ENCODE measurements at places on chromosomes 12 and 14.
A peak's percentile ranks its signal among the peaks of the same experiment; 100 is the strongest.

DNA sequence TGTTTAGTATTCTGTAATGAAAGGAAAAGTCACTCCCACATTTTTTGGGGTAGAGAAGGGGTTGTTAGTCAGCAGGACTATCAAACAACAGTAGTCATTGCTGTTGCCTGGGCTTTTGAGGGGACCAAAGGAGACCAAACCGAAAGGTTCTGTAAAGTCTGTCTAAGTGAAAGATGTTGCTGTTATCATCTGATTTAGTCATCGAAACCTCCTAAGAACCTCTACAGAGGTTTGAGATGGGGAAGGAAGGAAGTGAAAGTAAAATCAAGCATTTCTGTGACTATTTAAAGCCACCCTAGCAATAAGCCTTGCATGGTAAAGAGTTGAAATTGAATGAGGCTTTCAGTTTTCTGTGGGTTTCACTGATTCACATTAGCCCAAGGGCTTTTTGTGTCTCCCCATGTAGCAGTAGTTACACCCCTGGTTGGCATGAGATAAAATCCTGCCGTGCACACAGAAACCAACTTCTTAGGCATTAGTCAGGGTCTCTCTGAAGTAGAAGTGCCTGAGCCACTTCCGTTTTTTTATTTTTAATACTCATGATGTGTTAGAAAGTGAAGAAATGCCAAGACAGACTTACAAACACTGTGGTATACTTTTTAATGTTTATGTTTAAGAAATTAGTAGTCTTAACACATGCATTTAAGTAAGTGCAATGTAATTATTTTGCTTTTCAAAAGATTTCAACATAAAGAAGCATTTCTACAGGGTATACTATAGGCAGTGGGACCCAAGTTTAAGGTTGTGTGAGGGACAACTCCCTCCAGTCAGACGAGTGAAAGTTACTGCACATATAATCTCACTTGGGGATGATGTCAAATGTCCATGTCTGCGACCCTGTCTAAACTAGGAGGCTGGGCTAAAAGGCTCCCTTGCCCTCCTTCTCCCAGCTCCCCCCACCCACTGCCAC lies 50.4 kb downstream of the DYRK2 start:
- peak; percentile 18 for DNase-seq

DNA sequence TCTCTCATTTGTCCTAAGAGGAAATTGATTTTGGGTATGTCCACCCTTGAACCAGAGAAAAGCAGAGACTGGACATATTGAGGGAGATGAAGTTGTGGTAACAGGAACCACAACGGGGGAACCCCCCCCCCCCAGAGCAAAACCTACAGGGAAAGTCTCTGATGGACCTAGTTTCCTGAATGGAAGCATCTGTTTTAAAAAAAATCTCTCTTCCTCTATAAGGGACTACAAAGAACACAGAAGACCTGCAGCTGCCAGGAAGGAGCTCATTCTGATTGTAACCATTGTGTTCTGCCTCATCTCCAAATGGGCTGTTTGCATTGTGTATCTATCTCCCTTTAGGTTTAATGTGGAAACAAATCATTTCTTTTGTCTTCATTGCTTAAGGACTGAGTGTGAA lies 13.4 kb downstream of the C1S start:
- no peak for DNase-seq

DNA sequence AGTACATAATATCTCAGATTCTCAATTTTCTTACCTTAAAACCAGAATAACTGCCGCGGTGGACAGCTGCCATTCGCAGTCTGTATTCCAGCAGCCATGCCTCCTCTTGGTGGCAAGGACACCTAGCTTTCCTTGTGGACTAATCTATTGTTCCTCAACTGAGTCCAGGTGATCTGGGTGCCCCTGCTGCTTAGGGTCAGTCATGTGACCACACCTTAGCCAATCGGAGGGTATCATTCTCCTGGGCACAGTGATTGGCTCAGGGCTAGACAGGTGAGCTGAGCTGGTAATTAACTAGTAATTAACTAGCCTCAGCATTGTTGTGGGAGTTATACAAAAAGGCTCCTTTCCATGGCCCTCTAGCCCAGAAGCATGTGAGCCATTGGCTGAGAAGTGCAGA lies 55.0 kb downstream of the RIMBP2 start:
- DNase-seq: no peak

GRCh38 chr12:97177481-97177880 lies 270.4 kb downstream of the NEDD1 start:
- DNase-seq: no peak

DNA sequence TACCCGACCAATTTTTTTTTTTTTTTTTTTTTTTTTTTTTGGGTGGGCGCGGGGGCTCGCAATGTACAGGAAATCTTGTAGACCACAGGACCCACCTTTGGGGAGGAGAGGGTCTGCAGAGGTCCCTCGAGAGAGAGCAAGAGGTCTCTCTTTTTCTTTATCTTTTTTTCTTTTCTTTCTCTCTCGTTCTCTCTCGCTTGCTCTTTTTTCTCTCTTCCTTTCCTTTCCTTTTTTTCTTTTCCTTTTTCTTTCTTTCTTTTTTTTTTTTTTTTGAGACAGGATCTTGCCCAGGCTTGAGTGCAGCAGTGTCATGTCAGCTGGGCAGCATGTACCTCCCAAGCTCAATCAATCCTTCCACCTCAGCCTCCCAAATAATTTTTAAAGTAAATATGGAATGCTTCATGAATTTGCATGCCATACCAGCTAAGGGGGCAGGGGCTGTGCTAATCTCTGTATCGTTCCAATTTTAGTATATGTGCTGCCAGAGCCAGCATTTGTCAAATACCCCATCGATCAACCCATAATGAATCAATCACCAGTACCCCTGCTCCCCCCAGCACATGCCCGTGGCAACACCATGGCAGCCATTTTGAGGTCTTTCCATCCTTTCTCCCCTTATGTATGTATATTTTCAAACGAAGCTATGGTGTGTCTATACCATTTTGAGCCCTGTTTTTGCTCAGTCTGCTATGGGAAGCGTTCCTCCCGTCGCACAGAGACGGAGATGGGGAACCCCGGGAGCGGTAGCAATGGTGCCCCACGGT lies 9.3 kb downstream of the PAPLN start:
- DNase-seq: no peak

- no peak for DNase-seq
Observed at GRCh38 chr14:94767321-94767878, 2.5 kb downstream of the GSC start.

- no peak for DNase-seq
Observed at GRCh38 chr12:115166698-115167315, 482.8 kb upstream of the TBX3 start.

- DNase-seq: no peak
Observed at GRCh38 chr12:8844665-8845064, 22.2 kb downstream of the A2ML1 start.

DNA sequence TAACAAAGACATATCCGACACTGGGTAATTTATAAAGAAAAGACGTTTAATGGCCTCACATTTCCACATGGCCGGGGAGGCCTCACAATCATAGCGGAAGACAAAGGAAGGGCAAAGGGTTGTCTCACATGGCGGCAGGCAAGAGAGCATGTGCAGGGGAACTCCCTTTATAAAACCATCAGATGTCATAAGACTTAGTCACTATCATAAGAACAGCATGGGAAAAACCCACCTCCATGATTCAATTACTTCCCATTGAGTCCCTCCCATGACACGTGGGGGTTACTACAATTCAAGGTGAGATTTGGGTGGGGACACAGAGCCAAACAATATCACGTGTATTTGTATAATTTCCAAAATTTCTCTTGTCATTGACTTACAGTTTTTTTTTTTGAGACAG lies 5.5 kb upstream of the LMNTD1 start:
- DNase-seq: no peak

DNA sequence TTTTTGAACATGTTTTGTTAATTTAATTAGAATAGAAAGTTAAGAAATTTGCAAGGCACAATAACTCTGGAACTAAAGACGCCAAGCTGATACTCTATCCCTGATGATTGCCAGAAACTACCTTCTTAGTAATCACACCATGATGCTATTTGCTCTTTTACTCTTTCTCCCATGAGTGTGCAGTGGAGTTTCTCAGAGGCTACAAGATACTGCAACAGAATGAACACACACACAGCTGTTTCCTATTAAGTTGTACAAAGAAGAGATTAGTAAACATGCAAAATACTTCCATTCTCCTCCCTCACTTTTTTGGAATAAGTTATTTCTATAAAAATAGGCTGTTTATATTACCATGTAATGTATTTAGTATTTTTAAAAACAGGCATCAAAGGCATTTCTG lies 1367.5 kb downstream of the AACS start:
- no peak for DNase-seq

- no peak for DNase-seq
Observed at GRCh38 chr12:87930627-87931026, 98.6 kb downstream of the C12orf50 start.

- no peak for DNase-seq
Observed at GRCh38 chr12:58368001-58368400, 426.6 kb downstream of the ATP23 start.

- DNase-seq: peak; percentile 31
Observed at GRCh38 chr12:32134101-32134888, 27.6 kb downstream of the BICD1 start.

GRCh38 chr12:132206046-132206434 lies 61.8 kb downstream of the NOC4L start:
- DNase-seq: no peak

DNA sequence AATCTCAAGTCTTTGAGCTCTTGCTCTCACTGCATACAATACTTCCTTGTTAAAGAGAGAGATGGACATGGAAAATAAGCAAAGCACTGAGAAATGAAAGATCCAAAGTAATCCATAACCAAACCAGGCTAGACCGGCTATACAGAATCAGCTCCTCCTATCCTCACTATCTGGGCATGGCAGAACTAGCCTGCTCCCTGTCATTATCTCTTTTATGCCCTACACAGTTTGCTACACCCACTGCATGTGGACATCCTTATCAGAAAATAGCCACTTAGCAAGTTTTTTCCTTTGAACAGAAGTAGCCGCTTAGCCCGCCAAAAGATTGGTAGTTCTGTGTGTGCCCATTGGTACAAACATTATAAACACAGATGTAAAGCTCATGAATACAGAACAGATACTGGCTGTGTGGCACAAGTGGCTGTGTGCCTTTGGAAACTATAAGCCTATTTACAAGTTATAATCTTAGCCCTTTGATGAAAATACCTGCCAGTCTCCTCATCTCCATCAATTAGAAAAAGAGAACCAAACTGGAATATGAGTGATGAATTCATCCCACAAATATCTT lies 34.7 kb downstream of the SPTB start:
- no peak for DNase-seq

GRCh38 chr12:7058850-7059395 lies 1.6 kb upstream of the C1S start:
- no peak for DNase-seq

DNA sequence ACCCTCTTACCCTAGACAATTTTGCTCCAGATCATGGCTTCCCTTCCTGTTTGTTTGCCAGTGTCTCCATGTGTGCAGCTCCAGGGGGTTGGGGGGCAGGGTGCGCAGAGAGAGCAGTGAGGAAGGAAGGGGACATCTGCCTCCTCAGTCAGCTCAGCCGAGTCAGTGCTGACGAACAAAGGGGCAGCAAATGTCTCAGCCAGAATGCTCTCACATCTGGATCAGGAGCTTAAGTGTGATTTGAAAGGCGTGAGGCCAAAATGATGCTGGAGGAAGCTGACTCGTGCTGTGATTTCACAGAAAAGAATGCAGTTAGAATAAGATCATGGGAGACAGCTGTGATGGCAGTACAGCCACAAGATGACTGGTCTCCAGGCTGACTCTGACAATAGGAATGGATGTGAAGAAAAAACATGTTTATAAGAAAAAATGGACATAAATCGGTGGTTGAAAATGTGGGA lies 27.1 kb upstream of the CDK17 start:
- no peak for DNase-seq

DNA sequence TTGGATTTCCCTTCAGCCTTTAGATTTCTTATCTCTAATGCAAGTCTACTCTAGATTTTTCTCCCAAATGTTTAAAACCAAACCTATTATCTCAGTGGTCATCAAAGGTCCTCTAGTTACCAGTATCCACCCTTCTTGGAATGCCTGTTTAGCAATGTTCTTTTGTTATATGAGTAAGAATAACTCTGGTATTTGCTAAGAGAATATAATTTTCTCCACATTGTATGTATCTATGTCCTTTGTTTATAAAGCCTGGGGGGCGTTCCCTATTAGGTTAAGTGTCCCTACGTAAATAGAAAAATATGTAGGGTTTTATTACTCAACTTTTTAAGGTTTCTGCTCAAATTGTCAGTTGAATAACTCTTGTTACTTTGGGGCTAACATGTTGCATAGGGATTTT lies 27.3 kb downstream of the PPM1A start:
- DNase-seq: no peak

- no peak for DNase-seq
Observed at GRCh38 chr12:111260732-111261131, 108.2 kb downstream of the PHETA1 start.

GRCh38 chr12:90174956-90175355 lies 466.3 kb upstream of the ATP2B1 start:
- DNase-seq: no peak

DNA sequence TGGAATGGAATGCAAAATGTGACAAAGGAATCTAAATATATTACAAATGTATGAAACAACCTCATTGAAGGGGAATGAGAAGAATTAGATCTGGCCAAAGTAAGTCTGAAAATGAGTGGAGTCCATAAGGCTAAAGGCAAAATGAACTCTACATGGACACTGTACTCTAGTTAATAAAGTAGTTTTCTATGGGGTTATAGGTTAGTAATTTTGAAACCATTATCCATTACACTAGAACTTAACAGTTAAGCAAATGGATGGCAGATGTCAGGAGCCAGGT lies 222.1 kb downstream of the NUAK1 start:
- no peak for DNase-seq

DNA sequence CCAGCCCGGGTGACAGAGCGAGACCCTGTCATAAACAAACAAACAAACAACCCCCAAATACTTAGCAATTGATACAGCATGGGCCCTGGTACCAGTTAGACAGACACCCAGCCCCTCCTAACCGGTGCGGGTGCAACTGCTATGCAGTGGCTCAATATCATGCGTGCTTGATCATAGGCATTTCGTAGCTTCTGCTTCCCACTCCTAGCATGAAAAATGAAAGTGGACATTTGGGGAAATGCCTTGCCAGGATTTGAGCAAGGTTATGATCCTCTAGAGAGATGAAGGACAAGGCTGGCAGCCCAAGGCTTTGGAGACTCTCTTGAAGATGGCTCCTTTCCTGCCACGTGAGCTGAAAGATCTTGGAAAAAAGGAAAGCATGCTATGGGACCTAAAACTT lies 13.7 kb downstream of the FGF6 start:
- no peak for DNase-seq

DNA sequence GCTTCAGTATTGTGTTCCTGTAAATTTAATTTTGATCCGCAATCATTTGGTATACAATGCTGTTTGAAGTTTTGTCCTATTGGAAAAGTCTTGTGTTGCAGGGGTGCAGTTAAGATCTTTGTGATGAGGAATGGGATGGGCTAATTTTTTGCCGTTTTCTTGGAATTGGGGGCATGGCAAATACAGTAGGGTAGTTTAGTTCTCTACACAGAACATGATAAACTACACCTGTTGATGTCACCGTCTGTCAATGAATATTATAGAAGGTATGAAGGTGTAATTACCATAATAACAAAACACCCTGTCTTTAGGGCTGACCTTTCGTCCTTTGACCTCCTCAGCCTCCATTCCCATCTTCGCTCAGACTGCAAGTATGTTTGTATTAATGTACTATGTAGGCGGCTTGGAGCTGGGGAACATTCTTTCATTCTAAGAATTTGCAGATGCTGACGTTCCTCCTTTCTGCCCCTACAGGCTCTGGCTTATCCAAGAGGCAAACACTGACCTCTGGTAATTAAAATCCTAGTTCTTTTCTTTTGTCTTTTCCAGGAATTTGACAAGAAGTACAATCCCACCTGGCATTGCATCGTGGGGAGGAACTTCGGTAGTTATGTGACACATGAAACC lies 1.7 kb downstream of the DYNLL1 start:
- no peak for DNase-seq

GRCh38 chr14:55243813-55244212 lies 27.4 kb upstream of the FBXO34 start:
- no peak for DNase-seq
